Stimulated activated CD4-positive, alpha-beta T cell treated with anti-CD3 and anti-CD28 coated beads, Interleukin-1b, Interleukin-23, amount 100 ng/mL, for 1 hour (primary cell): ENCODE measurements at places on chromosomes 1 and 21.

DNA sequence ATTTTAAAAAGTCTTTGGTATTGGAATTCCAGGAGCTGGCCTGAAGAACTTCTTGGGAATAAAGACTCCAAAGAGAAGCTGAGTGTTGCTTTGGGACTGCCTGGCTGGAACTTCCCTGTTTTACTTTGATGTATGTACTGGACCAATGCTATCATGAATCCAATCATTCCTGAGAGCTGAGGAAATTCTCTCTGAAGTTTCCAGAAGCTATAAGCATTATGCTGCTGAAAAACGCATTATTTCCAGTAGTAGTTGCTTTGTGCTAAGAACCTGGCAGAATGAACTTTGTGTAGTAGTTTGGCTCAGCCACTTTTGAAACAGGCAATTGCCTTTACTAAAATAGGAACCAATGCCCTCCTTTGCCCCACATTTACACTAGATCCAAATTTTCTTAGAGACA is 260.7 kb downstream of the HLX start:
- DNase-seq = no peak

GRCh38 chr1:29390491-29391361 is 154.4 kb downstream of the PTPRU start:
- no peak for DNase-seq

GRCh38 chr1:205950826-205951549 is 7.7 kb upstream of the SLC26A9 start:
- no peak for DNase-seq

GRCh38 chr1:41341365-41341683 is 19.9 kb upstream of the FOXO6 start:
- DNase-seq = no peak

- no peak for DNase-seq
Measured at GRCh38 chr1:23533246-23534023, 2.4 kb upstream of the E2F2 start.

DNA sequence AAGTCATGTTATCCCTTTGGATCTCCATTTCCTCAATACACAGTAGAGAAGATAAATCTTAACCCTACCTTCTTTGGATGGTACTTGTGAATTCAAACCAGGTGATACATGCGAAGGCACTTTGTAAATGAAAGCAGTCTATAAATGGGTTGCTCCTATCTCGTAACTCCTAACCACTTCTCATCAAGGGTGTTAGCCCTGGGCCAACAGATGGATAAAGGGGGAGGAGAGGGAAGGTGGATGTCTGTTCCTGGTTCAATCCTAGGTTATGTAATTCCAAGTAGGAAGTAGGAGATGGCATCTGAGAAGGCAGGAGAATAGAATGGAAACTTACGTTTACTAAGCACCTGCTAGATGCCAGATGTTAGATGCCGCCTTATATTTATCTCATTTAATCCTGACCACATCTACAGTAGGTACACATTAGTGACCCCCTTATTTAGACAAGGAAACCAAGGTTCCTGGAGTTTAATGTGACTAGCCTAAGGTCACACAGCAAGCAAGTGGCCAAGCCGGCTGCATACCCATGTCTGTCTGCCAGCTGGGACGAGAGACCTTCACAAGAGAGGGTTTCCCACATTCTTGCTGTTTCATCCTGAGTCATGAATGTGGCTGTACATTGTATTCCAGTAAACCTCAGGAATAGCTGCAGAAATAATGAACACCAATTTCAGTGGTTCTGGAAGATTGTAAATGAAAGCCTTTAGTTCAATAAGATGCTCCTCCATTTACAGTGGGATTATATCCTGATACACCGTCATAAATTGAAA is 47.7 kb downstream of the ELAVL4 start:
- DNase-seq = no peak

DNA sequence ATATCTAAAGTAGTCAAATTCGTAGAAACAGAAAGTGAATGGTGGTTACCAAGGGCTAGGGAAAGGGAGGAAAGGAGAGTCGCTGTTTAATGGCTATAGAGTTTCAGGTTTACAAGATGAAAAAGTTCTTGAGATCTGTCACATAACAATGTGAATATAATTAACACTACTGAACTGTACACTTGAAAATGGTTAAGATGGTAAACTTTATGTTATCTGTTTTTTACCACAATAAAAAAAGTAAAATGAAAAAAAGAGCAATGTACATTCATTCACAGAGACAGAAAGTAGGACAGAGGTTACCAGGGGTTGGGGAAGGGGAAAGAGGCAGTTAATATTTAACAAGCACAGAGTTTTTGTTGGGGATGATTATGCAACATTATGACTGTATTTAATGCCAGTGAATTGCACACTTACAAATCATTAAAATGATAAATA is 53.3 kb upstream of the SEC16B start:
- DNase-seq = no peak

DNA sequence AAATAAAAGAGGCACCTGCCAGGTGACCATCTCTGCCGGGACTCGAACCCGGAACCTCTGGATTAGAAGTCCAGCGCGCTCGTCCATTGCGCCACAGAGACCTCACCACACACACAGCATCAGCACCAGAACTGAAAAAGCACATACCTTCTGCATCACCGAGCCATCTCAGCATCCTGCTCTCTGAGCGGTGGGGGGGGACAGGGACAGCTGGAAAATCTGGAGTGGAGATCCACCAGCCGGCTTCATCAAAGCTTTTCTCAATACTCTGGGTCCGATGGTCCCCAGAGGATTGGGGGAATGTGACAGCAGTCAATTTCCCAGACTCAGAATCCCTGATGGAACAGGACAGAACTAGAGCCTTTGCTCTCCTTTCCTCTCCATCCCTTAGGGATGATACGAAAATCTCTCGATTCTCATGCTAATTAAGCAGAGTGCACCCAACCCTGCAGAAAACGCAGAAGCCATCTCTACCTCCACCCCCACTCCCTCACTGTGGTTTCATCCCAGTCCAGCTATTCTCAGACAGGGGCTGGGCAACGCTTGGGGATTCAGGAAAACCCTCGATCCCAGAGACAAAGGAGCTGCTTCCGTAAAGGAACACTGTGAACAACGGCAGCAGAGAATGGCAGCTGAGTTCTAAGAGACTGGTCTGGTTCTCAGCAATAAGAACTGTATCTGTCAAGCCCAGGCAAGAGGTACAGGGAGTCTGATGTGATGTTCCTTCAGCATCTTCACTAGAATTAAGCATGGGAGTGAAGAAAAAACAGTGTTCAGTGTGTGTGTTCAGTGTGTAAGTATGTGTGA is 29.6 kb upstream of the CADM3 start:
- DNase-seq = no peak

GRCh38 chr1:8465013-8465412 is 147.1 kb downstream of the SLC45A1 start:
- no peak for DNase-seq

- DNase-seq = no peak
Measured at GRCh38 chr1:23650344-23650990, 41.1 kb upstream of the RPL11 start.

DNA sequence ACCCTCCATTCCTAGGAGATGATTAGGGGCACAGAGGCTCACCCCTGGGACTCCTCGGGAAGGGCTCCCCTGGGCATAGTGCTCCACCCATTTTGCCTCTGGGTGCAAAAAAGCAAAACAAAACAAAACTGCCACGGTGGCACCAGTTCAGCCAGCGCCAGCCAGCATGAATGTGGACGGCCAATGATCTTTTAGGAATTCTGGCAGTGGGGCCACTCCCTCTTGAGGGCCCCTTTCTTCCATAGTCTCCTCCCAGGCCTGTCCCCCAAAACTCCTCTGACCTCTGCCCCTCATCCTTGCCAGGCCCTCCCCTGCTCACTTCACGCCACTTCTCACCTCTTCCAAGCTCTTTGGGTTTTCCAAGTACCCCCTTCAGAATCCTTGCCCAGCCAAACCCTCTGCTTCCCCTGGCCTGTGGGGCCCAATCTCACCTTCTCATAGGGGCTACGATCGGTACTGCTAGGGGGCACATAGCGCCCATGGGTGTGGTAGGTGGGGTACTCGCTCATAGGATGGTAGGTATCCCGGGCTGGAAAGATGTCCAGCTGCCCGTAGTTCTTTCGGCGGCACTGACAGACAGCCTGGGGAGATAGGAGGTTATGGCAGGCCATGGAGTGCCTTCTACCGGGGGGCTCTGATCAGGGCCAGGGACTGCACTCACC is 13.3 kb downstream of the TRIM46 start:
- no peak for DNase-seq
